Neural progenitor cell (in vitro differentiated cells): ENCODE measurements at places on chromosomes 6 and 20.

DNA sequence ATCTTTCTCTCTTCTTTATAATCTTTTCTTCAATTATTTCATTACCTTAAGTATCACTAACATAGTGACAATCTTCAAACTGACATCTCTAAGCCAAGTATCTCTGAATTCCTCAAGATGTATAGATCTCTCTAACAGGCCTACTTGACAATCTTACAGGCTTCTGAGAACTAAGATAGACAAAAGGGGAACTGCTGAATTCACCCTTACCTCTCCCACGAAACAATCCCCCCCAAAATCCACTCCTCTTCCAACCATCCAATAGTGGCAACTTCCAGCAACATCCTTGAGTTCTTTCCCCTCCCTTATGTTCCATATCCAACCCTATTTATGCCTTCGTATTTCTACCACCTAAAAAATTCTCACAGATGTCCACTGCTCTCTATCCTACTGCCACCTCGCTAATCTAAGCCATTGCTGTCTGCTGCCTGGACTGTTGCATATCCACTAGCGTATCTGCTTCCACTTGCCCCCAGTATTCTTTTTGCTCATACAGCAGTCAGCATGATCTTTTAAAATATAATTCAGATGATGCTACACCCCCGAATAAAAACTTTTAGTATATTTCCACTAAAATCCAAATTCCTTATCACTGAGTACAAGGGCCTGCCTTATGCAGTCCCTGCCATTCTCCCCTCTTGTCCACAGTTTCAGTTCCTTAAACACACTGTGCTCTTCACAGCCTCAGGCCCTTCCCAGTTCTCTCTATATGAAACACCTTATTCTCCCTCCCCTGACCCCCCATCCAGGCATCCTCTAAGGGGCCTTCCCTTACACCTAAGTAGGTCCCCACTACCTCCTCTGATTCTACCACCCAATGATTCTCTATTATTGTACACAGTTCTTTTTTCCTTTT is 8.0 kb downstream of the REPS1 start:
- no peak for DNase-seq

DNA sequence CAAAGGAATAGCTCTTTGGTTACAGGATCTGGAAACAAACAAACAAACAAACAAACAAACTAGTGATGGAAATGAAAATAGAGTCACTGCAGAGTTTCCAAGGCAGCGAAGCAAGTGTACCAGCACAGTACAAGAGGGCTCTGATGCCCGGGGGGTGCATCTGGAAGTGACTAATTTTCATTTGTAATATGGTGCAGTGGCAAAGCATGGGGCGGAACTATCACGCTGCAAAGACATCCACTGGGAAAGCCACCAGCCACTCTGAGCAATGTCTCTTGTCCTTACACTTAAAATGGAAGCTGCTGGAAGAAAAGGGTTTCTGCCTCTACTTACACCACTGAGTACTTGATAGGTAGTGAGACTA is 44.4 kb upstream of the NEDD9 start:
- DNase-seq: no peak

DNA sequence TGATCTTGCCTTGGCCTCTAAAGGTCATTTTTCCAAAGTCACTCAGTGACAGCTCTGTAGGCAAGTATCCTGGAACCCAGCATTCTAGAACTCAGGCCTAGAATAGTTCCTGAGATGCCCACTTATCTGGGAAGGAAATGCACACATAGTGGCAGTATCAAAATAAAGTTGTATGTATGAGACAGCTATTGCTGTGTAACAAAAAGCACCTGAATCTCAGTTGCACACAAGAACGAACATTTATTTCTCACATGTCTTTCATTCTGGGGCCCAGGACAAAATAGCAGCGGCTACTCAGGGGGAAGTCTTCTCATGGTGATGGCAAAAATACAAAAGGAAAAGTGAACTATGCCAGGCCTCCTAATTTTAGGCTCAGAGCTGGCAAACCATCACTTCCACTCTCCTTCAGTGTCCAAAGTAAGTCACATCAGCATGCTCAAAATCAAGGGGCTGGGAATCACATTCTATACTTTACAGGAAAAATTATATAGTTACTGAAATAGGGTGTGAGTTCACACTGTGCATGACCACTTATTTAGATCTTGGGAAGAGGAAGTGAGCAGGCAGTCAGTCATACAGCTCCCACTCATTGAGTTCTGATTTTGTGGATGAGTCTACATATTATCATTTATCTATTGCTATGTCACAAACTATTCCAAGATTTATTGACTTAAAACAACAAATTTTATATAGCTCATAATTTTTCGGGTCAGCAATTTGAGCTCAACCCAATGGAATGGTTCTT is 133.7 kb upstream of the RIN2 start:
- no peak for DNase-seq

- no peak for DNase-seq
Measured at GRCh38 chr6:90175627-90176538, 120.8 kb downstream of the BACH2 start.

DNA sequence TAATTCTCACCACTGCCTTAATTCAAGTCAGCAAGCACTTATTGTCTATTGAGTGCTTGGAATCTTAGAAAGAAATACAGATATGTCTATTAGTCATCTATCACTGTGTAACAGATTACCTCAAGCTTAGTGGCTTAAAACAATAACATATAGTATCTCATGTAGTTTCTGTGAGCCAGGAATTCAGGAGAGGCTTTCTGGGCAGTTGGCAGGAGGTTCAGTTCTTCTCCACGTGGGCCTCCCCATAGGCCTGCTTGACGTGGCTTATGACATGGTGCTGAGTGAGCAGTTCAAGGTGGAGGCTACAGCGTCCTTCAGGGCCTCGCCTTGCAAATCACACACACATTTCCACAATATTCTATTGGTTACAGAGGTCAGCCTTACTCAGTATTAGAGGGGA is 69.7 kb downstream of the DTD1 start:
- DNase-seq: no peak

- DNase-seq: no peak
Measured at GRCh38 chr6:130840050-130840449, 12.8 kb downstream of the SMLR1 start.

- DNase-seq: no peak
Measured at GRCh38 chr6:437037-437392, 45.5 kb downstream of the IRF4 start.
